A549 treated with DMSO at 1 μM for 4 hours (cell line): ENCODE measurements at places on chromosomes 13 and 19. TPM values are rescaled to one million over a fixed set of nuclear protein-coding genes. Genes with fewer than 3 reads are reported as not detected.

PNMA8B gene
- total RNA-seq: not detected in 5 replicates

BRME1 gene
- total RNA-seq: 0.27 to 0.42 TPM (median 0.32 TPM) in 4 of 5 replicates, not detected in the other

IL27RA gene
- total RNA-seq: 9.0 to 12.6 TPM (median 11.6 TPM) in 5 replicates

SIGLEC5 gene
- not detected in 5 replicates for total RNA-seq

CYP2S1 gene
- 25.7 to 32.0 TPM (median 28.7 TPM) in 5 replicates for total RNA-seq

DENND1C gene
- total RNA-seq: 0.16 to 0.56 TPM (median 0.24 TPM) in 5 replicates

C3 gene
- 39.0 to 46.5 TPM (median 41.8 TPM) in 5 replicates for total RNA-seq

EML2 gene
- 20.5 to 26.3 TPM (median 23.3 TPM) in 5 replicates for total RNA-seq

CRLF1 gene
- total RNA-seq: 1.5 to 4.5 TPM (median 3.0 TPM) in 5 replicates

HNRNPM gene
- 231 to 250 TPM (median 235 TPM) in 5 replicates for total RNA-seq

SCEL gene
- total RNA-seq: 0.40 to 0.72 TPM (median 0.63 TPM) in 5 replicates

SPTBN4 gene
- total RNA-seq: 0.51 to 1.3 TPM (median 0.91 TPM) in 5 replicates

NRTN gene
- 0.46 to 0.94 TPM (median 0.64 TPM) in 5 replicates for total RNA-seq

IGFL2 gene
- total RNA-seq: 0.31 to 0.65 TPM (median 0.55 TPM) in 5 replicates

VMAC gene
- 0.36 to 0.94 TPM (median 0.60 TPM) in 5 replicates for total RNA-seq

C19orf85 gene
- total RNA-seq: not detected in 5 replicates
